Pons (tissue), 1 donor: ENCODE measurements at places on chromosomes 16 and 17.

DNA sequence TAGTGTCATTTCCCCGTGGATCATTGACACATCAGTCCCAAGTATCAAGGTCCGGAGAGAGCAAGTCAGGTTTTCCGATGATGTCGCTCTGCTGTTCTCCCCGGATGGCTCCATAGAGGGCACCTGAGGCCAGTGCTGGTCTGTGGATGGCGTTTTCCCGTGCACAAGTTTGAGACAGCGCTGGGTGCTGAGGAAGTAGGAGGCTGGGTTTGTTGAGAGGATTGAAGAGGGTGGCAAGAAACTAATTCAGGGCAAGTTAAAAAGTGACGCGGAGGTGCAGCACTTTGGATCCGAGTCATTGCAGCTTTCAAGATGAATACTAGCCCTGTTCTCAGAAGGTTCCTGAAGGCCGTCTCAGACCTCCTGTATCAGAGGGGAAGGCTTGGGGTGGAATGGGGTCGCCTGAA, 7.7 kb downstream of the NUBP1 start:
- no peak for DNase-seq

DNA sequence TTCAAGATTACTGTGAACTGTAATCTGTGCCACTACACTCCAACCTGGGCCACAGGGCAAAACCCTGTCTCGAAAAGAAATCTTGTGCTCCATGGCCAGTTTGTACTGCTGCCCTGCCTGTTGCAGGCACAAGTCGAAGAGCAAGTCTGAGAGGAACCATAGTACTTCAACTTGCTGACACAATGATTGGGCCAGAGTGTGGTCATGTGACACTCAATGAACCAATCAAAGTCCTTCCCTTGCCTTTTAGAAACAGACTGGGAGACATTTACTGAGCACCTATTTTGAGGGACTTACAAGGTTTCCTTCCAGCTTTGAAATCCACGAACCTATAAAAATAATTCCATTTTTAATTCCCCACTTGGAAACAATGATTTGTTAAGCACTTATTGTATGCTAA, 39.8 kb upstream of the TMC5 start:
- no peak for DNase-seq

GRCh38 chr17:78865682-78866390, 25.2 kb upstream of the USP36 start:
- peak; percentile 93 for DNase-seq

DNA sequence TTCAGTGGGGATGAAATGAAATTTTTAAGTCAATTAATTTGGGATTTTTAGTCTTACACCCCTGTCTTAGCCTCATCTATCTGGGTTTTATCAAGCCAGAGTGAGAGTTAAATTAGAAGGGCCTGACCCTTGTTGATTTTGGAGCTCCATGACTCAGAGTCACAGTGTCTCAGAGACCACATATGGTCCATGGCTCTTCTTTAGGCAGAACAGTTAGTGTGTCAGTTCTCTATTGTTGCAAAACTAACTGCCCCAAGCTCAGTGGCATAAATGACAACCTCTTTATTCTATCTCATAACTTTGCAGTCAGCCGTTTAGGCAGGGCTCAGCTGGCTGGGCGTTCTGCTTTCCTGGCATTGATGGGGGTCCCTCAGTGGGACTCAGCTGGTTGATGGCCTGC, 44.7 kb downstream of the IRF8 start:
- DNase-seq: no peak

GRCh38 chr17:81043725-81044427, 8.9 kb downstream of the BAIAP2 start:
- no peak for DNase-seq

DNA sequence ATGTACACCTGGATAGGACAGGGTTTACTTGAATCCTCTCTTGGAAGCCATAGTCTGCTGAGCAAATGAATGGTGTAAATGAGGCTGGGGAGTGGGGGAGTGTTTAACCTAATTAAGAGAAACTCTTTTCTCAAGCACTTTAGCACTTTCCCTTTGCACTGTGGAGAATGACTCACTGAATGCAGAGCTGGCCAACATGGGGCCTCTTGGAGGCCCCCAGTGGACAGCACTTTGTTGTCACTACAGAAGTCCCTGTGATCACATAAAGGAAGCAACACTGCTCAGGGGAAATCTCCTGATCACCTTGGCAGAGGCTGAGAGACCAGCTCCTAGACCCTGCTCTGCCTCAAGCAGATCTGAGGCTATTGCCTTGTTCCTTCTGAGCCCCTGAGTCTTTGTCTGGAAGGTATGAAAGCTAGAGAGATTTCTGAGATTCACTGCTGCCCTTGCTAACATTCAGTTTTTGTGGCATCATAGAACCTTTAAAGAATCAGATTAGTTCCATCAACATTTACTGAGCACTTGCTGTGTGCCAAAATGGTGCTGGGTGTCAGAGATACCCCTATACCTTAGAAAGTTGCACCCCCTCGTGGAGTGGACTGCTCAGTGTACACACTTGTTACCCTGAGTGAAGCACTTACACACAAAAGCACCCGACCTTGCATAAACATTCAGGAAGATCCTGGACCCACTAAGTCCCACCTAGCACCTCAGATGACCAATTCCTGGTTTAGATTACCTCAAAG, 230.1 kb upstream of the CCL2 start:
- no peak for DNase-seq

DNA sequence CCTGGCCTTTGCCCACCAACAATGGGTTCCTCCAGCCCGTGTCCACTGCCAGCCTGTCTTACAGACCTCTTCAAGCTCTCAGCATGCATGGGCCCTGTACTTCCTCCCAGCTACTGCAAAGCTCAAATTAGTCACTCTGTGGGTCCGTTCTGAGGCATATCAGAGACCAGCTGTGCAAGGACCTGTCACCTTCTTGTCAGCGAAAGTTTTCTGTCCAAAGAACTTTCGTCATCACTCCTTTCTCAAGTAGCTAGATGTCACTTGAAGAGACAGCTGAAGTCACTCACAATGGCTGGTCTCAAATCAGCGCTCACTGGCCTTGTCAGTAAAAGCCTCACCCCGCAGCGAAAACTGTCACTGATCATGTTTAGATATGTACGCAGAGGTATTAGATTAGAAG, 91.4 kb upstream of the DYNLRB2 start:
- DNase-seq: no peak

GRCh38 chr16:86227801-86228200, 282.5 kb upstream of the FOXF1 start:
- DNase-seq: no peak
